ENCODE measurements at places on chromosomes 13 and 19.

DNA sequence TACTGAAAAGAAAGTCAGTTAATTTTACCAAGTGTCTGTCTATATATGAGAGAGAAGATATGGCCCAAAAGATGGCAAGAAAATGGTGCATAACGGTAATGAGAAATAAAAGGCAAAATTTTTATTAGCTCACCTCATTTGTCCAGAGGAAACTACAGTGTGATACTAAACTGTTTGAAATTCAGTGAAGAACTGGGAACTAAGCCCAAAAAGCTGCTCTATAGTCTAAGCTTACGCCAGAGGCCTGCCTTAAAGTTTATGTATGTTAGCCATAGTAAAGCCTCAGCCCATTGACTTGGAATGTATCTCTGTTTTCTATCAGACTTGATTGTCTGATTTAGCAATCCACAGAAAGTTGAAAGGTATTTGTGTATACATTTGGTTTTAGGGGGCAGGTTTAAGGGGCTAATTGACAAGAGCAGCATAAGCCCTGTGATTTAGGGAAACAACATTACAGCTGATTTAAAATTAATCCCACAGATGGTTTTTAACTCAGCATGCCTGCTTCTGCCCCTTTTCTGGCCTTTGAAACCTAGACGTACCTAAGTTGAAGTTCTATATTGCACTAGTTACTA lies 91.0 kb upstream of the MAB21L1 start:
- DNase-seq = no peak

GRCh38 chr13:106589716-106590115 lies 21.8 kb upstream of the ARGLU1 start:
- DNase-seq = no peak

DNA sequence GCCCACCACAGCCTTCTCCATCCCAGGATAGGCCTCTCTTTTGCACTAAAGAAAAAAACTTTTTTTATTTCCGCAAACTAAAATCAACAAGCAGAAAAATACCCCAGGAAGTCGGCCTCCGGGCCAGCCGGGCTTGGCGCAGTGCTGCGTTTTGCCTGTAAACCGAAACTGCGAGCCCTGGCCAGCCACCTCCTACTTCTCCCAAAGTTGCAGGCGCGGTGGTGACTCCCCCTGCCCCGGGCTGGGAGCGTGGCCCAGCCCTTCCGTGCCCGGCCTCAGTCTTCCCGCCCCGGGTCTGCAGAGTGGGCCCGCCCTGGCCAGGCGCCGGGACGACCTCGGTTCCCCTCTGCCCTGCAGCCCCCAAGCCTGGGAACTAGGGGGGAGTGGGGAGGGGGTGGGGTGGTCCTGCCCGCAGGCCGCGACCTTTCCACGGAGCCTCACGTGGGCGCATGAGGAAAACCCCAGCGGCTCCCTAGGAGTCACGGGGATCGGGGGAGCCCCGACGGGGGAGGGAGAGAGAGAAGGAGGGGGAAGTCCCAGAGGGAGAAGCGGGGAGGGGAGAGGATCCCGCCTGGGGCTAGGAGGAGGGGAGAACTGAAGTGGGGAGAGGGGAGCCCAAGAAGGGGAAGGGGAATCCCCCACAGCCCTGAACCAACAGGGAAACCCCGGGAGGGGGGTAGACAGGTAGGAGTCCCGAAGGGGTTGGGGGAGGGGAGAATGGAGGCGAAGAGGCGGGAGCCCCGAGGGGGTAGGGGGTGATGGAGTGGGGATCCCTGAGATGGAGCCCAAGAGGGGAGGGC lies 3.0 kb downstream of the GADD45B start:
- DNase-seq = no peak

DNA sequence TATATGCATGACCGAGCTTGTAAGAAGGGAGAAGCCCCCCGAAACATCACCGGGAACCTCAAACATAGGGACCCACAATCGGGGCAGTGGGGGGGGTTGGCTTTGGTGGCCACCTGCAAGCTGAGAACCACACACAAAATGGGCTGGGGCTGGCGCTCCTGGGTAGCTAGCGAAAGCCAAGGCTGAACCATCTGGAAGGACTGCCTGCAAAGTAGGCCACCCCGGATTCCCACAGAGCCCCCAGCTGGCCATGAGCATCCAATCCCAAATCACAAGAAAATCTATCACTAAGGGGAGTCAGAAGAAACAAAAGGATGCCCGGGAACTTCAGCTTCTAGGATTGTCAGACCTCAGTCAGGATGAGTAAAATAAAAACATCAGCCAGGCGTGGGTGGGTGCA lies 2.8 kb upstream of the PSPN start:
- DNase-seq = no peak

DNA sequence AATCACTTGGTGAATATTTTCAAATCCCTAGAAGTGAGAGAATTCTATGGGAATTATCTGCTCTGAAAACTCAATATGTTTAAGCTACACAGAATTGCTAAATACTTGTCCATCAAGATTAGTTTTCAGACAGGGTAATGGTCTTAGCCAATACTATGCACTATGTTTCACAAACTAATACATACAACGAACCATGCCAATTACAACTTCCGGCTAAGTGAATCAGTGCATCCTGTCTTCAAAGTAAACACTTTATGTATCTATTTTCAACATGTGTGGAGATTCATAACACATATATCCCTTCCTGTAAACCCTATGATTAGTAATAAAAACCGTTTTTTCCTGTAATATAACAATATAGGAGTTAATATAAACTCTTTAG lies 181.5 kb downstream of the POSTN start:
- DNase-seq = no peak

- no peak for DNase-seq
Measured at GRCh38 chr19:6707011-6707657, 13.3 kb downstream of the C3 start.

DNA sequence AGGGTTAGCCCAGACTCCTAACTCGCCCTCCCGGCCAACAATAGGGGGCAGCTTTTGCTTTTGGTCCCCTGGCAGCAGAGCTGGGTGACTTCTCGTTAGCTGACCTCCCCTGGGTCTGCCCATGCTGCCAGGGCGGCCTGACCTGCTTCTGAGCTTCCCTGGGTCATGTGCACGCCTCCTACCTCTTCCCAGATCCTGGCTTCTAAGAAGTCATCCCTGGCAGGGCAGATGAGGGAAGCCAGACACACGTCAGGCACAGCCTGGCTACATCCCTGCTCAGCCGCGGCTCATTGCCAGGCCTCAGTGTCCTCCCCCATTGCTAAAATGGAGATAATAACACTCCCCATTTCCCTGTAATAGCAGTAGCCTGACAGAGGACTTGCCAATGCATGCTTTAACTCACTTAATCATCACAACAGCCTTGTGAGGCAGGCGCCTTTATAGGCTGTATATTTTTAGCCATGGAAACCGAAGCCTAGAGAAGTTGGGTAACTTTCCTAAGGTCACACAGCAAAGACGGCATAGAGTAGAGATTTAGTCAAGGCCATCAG lies 2.1 kb downstream of the KCNK6 start:
- DNase-seq = no peak

GRCh38 chr13:86087244-86087643 lies 288.0 kb upstream of the SLITRK6 start:
- no peak for DNase-seq

- no peak for DNase-seq
Measured at GRCh38 chr13:96991072-96991471, 3.2 kb downstream of the OXGR1 start.

Measured in ecto neural progenitor cell (in vitro differentiated cells).